ENCODE measurements at places on chromosomes 4 and X.

DNA sequence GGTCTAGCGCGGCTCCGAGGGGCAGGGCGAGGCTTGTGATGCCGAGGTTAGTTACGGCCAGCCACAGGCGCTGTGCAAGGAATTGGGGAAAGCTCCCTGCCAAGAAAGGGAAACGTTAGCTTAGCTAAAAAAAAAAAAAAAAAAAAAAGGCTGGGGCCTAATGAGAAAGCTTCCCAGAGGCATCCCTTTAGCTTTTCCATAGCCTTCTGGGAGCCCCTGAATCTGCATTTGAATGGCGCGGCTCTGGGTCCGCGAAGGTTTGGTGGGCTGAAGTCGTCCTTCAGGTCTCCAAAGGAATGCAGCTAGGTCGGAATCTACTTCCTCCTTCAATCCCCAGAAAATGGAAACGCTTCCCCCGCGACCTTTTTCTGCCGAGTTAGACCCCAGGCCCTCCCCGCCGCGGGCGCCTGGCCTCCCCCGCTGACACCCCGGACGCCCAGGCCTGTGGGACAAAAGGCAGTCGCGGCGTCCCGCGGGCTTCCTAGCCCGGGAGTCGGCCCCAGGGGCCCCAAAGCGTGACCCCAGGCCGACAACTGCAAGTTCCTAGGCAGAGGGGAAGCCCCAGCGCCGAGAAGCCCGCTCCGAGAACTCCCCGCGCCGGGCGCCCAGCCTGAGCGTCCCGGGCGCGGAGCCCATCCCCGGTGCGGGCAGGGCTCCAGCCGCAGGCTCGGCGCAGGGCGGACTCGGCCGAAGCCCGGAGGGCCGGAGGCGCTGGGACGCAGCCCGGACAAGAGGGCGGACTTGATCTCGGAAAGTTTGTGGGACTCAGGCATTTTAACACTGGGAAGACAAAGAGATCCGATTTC, 605 bp upstream of the FAT1 start:
- no peak for DNase-seq

- DNase-seq: no peak
Measured at GRCh38 chr4:130995988-130996387, 1900.0 kb downstream of the C4orf33 start.

DNA sequence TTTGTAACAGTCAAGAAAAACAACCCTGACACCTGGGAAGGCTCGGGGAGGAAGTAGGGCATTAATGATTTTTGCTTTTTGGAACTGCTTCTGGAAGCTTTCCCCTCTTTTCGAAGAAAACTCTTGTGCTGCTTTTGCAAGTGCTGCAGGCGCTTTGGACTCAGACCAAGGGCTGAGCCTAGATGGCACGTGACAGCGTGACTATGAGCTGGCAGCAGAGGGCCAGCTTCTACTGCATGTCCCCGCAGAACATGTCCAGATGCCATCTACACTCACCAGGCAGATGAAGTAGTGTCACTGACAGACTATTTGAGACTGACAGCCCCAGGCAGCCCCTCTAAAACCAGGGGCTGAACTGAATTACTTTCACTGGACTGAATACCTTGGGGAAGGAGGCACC, 6.2 kb downstream of the NR0B1 start:
- DNase-seq: no peak

GRCh38 chrX:15971696-15972095, 117.1 kb upstream of the AP1S2 start:
- DNase-seq: no peak

GRCh38 chr4:141658309-141658708, 21.9 kb downstream of the IL15 start:
- no peak for DNase-seq

GRCh38 chr4:136643416-136643815, 888.9 kb downstream of the PCDH18 start:
- no peak for DNase-seq

Measured in effector CD4-positive, alpha-beta T cell (primary cell).